ENCODE measurements at places on chromosomes 3 and 15.
A peak's percentile ranks its signal among the peaks of the same experiment; 100 is the strongest.

GRCh38 chr3:114519415-114519814 lies 225.6 kb downstream of the TIGIT start:
- DNase-seq = peak; percentile 29

- peak; percentile 63 for DNase-seq
Measured at GRCh38 chr3:40504636-40505430, 1.0 kb upstream of the ZNF620 start.

GRCh38 chr15:65055201-65055870 lies 10.1 kb downstream of the SLC51B start:
- DNase-seq = no peak

- DNase-seq = no peak
Measured at GRCh38 chr3:148957586-148957985, 33.8 kb upstream of the GYG1 start.

GRCh38 chr3:63354160-63354559 lies 76.1 kb downstream of the SYNPR start:
- no peak for DNase-seq

GRCh38 chr3:52126500-52126899 lies 27.7 kb downstream of the POC1A start:
- no peak for DNase-seq

GRCh38 chr3:180252683-180253082 lies 215.9 kb upstream of the PEX5L start:
- DNase-seq = peak; percentile 20

DNA sequence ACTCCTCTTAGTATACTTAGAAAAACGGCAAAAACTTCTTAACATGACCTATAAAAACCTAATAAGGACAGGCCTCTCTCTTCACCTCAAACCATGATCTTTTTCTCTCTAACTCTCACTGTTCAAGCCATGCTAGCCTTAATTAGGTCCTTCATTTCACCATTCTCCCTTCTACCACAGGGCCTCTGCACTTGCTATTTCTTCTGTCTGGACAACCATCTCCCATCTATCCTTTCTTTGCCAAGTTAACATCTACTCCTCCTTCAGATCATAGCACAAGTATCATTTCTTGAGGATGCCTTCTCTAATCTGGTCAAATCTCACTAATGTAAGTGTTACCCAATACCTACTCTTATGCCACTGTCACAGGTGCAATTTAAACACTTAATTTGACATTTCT lies 39.1 kb downstream of the TMCC1 start:
- no peak for DNase-seq

GRCh38 chr3:7421065-7421464 lies 560.1 kb downstream of the GRM7 start:
- DNase-seq = no peak

DNA sequence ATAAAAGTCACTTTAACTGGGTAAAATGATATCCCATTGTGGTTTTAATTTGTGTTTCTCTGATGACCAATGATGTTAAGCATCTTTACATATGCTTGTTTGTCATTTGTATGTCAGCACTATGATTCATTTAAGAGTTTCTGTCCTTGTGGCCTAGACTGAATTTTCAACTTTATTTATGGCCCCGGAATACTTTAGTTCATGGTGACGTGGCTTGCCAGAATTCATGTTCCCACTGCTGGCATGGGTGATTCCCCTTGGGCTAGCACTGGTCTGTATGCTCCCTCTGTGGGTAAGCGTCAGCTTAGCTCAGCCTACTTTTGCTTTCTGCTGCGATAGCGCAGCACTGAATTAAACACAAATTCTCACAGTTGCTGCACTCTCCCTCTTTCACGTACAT lies 436.3 kb upstream of the SGO1 start:
- no peak for DNase-seq

- DNase-seq = no peak
Measured at GRCh38 chr3:156847752-156848448, 21.7 kb downstream of the LEKR1 start.

DNA sequence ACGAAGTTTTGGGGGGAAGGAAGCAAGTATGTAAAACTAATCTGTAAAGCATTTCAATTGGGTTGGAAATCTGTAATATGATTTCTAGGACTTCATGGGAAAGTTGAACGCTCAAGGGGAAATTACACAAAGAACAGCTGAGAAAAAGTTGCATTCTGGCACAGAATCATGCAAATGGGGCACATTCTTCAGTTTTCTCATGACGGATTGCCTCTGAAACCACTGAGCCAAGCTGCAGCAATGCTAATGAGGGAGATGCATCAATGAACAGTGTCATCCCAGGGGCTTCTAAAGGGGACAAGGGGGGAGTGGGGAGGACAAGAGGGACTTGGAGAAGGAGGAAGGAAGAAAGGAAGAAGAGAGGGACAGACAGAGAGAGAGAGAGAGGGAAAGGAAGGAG lies 291.4 kb upstream of the ATP11B start:
- DNase-seq = no peak

- no peak for DNase-seq
Measured at GRCh38 chr3:186571644-186572013, 1.1 kb downstream of the DNAJB11 start.

- peak; percentile 52 for DNase-seq
Measured at GRCh38 chr15:33089878-33090757, 104.4 kb downstream of the FMN1 start.

DNA sequence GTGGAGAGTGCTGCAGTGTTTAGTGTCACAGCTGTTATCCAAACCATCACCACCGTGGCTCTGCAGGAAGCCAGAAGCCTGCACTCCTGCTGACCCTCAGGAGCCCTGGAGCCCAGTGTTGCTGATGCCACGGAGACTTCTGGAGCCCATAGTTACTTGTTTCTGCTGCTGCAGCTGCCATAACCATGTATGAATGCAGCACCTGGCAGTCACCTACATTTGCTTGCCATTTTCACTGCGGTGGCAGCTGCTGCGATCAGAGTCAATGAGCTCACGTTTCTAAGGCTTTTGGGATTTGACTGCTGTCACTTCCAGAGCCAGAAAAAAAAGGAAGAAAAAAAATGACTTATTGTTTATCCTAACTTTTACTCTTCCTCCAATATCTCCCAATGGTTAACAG lies 299.2 kb upstream of the THRB start:
- DNase-seq = no peak

- no peak for DNase-seq
Measured at GRCh38 chr15:48682942-48683651, 37.6 kb upstream of the FBN1 start.

GRCh38 chr3:126370606-126371005 lies 13.4 kb upstream of the KLF15 start:
- DNase-seq = no peak

DNA sequence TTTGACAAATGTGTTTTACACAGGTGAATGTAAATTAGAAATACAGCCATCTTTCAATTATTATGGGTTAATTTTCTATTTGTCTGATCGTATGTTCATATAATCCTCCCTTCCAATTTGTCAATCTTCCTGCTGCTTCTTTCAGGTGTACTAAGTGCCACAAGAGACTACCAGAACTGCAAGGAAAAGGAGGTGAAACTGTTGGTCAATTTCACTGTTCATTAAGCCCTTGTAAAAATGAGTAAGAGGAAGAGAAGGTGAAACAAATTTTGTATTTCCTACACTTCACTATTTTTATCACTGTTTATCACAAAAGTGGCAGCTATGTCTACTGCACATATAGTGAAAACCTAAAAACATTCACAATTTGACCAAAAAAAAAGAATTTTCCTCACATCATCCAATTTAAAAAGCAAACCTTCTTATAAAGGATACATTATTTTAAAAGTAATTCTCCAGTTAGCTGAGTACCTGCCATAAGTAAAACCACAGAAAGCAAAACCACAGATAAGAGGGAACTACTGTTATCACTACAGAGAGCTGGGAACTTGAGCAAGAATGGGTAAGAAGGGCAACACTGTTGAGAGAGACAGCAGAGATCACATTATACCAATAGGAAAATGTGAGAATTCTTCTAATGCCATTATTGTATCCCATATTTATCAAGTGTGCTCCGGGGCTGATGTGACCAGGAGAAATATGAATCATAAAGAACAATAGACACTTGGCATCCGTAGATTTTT lies 163.0 kb downstream of the TBC1D5 start:
- peak; percentile 0 for DNase-seq

DNA sequence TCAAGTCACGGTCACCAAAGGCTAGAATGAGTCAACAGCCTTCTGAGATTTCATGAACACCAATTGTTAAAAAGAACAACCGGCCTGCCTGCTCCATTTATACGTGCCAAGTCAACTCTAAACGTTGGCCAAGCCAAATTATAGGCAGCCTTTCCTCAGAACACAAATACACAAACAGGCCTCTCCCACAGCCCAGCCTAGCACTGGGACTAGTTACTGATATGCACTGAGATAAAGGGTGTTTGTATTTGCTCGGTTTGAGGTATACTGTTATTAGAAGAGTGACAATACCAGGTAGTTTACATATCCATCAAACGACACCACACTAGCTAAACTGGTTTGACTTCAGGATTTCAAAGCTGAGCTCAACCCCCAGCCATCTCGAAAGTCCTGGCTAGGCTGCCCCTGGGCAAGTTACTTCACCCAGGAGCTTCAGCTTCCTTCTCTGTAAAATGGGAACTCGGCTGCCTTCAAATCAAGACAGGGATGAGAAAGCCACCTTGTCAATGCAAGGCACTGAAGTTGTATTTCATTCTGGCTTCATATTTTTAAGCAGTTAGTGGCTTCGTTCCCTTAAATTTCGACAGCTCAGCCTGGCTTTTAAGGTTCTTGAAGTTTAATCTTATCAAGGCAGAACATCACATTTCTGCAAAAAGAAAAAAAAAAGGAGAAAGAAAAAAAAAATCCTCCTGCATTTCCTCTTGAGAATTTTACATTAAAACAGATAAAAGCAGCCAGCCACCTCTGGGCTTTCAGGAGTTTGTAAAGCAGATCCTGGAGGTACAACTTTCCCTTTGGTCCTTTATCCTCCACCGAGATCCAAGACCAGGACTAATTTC lies 4.0 kb downstream of the TLE3 start:
- DNase-seq = no peak

DNA sequence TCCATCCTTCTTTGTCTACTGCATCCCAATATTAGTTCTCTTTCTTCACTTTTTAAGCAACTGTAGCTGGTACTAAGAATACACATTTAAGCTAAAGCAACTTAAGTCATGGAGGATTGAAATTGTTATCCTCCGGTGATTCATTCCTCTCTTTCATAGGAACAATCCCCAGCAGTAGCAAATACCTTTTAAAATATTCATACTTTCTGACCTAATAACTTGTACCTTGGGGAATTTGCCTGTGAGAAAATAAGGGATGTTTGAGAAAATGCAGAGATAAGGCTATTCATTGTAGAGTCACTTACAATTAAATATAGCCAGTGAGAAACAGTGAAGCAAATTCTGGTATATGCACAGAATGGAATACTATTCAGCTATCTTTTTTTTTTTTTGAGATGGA lies 66.0 kb downstream of the VPS13C start:
- peak; percentile 3 for DNase-seq

DNA sequence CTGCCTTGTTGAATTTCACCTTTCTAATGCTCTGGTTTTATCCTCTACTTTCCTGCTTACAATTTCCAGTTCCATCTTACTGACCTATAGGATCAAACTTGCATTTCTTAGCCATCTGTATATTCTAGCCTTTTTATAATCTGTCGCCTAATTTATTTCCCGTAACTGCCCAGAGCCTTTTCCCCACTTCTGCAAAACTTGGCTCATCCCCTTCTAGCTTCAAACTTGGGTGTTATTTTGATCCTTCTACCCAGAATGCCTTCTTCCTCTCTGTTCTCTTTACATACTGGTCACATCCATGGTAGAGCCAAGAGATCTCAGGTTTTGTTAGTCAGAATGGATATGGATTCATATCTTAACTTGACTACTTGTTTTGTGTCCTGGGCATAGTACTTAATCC lies 2.6 kb downstream of the SACM1L start:
- no peak for DNase-seq

GRCh38 chr3:55466526-55466925 lies 20.6 kb downstream of the WNT5A start:
- DNase-seq = no peak

GRCh38 chr3:15512166-15512565 lies 9.3 kb downstream of the COLQ start:
- no peak for DNase-seq

DNA sequence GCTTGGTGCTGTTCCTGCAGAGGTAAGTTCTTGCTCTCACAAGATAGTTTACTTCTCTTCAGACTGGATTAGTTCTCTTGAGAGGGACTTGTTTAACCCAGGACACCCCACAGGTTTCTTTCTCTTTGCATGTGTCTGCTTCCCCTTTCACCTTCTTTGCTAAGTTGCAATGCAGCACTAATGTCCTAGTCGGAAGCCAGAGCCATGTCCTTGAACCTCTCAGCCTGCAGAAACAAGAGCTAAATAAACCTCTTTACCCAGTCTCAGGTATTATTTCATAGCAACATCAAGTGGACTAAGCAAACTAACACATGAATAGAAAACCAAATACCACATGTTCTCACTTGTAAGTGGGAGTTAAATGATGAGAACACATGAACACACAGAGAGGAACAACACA lies 915.2 kb downstream of the NSUN3 start:
- DNase-seq = no peak

DNA sequence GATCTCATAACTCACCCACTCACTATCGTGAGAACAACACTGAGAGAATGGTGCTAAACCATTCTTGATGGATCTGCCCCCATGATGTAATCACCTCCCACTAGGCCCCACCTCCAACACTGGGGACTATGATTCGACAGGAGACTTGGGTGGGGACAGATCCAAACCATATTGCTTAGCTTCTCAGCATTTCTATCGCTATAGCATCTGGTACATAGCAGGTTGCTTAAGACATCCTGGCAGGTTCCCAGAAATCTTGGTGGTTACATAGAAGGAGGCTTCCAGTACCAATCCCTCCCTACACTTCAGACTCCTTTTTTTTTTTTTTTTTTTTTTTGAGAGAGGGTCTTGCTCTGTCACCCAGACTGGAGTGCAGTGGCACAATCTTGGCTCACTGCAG lies 487.8 kb downstream of the EDEM1 start:
- no peak for DNase-seq

GRCh38 chr15:73021139-73021621 lies 31.1 kb upstream of the NEO1 start:
- no peak for DNase-seq

DNA sequence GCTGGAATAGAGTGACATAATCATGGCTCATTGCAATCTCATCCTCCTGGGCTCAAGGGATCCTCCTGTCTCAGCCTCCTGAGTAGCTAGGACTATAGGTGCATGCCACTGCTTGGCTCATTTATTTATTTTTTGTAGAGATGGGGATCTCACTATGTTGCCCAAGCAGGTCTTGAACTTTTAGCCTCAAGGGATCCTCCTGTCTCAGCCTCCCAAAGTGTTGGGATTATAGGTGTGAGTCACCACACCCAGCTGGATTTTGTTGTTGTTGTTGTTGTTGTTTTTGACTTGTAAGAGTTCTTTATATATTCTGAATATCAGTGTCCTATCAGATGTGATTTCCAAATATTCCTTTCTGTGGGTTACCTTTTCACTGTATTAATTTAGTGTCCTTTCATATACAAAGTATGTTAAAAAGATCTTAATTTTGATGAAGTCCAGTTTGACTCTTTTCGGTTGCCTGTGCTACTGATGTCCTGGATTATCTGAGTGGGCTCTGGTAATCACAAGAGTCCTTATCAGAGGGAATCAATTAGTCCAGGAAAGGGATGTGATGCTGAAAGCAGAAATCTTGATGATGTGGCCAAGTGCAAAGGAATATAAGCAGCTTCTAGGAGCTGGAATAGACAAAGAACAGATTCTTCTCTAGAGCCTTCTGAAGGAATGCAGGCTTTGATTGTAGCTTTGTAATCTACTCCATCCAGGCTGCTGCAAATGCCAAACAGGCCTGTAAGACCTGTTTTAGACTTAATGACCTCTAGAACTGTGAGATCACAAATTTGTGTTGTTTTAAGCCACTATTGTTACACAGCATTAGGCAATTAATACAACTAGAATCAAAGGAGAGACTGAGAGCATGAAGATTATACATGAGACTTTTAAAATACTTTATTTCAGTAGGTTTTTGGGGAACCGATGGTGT lies 30.2 kb downstream of the NCK1 start:
- no peak for DNase-seq
